DMS 273 treated with DMSO at 0.1 percent for 48 hours (cell line): ENCODE measurements at places on chromosomes 13 and 19.

GRCh38 chr13:40969169-40969901, 49.8 kb downstream of the ELF1 start:
- no peak for DNase-seq

- DNase-seq: no peak
Measured at GRCh38 chr19:41206456-41206855, 12.6 kb upstream of the AXL start.

- DNase-seq: no peak
Measured at GRCh38 chr19:35901055-35901644, 810 bp upstream of the NFKBID start.

DNA sequence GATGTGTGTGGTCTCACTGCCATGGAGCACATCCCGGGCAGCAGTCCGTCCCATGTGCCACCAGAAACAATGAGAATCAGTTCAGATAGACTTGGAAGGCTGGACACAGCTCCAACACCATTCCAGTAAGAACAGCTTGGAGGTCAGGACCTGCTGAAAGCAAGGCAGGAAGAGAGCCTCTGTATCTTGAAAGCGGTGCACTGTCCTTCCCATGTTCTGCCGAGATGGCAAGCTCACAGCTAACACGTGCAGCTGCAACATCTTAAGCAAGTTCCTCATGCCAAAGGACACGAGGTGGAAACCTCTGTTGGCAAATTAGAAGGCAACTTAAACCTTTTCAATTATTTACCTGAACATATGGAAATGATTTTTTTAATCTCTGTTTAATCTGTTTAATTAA, 175.4 kb downstream of the DLEU7 start:
- no peak for DNase-seq

DNA sequence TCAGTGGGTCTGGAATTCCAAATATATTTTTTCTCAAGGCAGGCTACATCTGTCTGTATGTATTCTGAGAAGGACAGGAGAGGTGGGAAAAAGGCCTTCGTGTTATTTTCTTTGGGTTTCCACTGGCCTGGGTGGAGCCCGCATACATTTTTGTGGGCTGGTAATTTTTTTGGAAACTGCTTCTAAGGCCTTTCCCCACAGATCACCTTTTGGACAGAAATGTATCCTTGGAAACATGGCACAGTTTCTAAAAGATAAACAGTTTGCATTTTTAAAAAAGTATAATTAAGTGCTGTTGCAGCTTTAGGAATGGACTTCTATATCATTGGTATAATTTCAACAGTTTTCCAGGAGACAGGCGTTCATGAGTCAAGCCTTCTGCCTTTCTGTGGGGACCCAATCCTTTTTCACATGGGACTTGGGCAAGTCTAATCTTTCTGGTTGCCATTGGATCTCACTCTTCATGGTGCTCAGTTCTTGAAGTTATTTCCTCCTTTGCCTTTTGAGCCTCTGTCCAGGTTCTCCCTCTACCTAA, 8.9 kb downstream of the RFX2 start:
- DNase-seq: no peak

DNA sequence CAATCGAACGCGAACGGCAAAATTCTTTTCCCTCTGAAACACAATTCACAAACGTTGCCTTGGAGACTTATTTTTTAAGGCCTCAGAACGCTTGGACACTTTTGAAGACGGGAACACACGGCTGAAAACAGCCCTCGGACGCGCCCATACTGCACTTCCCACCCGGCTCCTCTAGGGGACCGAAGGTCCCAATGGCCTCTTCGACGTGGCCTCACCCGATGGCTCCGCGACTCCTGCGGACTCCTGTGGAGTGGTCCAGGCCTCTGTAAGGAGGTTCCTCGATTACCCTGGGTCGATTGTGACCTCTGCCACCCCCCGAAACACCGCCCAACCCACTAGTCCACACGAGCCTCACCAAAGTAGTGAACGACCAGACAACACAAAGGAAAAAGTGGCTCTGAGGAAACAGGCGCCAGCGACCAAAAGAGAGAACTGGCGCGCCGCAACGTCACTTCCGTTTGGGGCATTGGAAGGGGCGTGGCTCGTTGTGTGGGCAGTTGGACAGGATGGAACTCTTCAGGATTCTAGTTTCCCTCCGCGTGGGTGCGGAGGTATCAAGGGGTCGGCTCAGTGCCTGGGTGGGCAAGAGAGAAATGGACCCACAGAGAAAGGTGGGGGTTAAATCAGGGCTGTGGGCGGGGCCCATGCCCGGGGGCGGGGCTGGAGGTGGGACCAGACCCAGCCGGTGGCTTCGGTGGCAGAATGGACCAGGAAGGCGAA, at the start of gene ZNF560:
Gene ZNF560 (minus strand): TSS at position 434 of the 720 bp plus-strand sequence. CDS start 23,303 bp downstream, outside the sequence.
- no peak for DNase-seq

DNA sequence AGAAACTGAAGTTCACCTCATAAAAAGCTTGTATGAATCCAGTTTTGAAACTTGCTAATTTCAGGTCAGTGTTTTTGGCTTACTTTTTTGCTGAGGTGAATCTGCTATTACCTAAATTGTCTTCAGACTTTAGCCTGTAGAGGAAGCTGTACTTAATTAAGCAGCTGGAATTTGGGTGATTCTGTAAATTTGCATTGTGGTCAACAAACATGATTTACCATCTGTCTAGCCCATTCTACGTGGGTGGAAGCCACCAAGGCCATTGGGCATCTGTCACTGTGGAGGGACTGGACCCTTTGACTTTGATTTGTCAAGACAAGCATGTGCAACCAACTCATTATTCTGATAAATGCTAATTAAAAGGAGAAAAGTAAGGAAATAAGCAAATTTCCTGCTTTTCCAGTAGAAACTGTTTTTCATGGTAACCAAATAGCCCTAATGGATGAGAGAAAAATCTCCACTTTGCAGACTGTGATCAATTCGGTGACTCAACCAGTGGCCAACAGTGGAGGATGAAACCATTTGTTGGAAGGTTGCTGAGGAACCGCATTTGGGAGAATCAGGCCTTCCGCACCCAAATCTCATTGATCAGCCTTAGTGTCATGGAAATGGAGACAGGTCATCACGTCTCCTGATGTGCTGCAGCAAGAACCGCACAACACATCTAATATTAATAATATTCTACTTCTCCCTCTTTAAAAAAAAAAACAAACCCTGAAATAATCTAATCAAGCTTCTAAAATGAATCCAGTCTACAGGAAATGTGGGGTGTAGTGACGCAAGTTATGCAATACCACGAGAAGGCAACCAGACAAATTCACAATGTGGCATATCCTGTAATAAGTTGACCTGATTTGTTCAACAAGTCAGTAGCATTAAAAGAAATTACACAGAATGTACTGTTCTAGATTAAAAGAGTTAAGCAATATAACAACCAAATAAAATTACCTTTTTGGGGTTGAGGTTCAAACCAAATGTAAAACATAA, 54.3 kb downstream of the GARRE1 start:
- DNase-seq: no peak
